ENCODE measurements at places on chromosomes 6 and 20.

- DNase-seq = peak; percentile 64
Measured at GRCh38 chr6:45930420-45931040, 85.1 kb downstream of the CLIC5 start.

- DNase-seq = no peak
Measured at GRCh38 chr6:53539561-53539960, 5.3 kb downstream of the GCLC start.

- no peak for DNase-seq
Measured at GRCh38 chr6:7899101-7899888, 11.3 kb downstream of the TXNDC5 start.

- DNase-seq = no peak
Measured at GRCh38 chr20:46012921-46013320, 4.2 kb downstream of the MMP9 start.

DNA sequence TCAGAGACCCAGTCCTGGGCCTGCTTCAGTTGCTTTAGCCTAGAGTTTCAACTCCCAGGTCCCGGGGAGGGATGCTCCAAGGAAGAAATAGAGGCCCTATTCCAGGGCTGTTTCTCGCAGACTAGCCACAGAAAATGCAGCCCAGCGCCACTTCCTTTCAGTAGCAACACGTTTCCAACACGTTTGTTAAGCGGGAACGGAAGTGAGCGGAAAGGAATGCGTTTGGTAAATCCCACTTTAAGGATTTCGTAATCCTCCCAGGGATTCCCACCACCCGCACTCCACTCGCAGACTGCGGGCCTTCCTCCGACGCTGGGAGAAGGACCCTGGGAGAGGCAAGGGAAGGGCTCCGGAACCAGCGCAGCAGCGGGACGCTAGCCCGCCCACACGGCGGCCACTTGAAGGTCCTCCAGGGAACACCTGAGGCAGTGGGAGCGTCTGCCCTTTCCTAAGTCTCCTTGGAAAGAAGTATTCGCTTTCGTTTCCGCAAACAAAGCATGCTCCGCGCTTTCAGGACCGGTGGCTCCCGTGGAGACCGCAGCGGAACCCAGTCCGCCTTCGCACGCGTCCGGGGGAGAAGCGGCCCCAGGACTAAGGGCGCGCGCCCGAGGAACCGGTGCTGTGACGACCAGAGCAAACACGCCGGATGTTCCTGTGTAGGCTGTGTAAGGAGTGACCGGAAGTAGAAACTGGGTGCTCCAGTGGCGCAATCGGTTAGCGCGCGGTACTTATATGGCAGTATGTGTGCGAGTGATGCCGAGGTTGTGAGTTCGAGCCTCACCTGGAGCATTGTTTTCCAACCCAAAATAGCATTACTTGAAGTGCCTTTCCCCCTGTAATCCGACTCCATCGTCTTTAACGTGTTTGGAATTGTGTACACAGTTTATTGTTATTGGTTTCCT lies 227.6 kb upstream of the PRSS16 start:
- peak; percentile 44 for DNase-seq

Measured in CD4-positive, alpha-beta T cell treated with Interleukin-10 for 1 hour (primary cell).